ENCODE measurements at places on chromosomes 2 and 18.
A peak's percentile ranks its signal among the peaks of the same experiment; 100 is the strongest.

DNA sequence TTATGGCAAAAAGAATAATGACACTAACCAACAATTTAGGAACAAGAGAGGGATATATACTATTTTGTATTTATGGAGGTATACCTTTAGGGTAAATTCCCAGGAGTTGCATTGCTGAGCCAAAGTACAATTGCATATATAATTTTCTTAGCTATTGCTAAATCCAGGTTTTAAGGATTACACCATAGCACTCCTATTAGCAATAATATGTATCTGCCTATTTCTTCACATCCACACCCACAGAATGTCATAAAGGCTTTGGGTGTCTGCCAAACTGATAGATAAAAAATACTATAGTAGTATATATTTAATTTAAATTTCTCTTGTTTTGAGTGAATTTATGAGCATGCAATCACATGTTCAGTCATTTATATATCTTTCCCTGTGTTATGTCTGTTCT lies 11.5 kb upstream of the SERPINB13 start:
- no peak for DNase-seq

GRCh38 chr18:9708434-9709303 lies 568 bp downstream of the RAB31 start:
- DNase-seq, result no peak

GRCh38 chr2:80548469-80548868 lies 243.9 kb upstream of the LRRTM1 start:
- no peak for DNase-seq

GRCh38 chr2:187451510-187451909 lies 3.5 kb upstream of the CALCRL start:
- no peak for DNase-seq

GRCh38 chr2:54558188-54559005 lies 102.3 kb downstream of the SPTBN1 start:
- peak; percentile 49 for DNase-seq

- DNase-seq, result no peak
Observed at GRCh38 chr2:239477591-239477990, 76.8 kb upstream of the HDAC4 start.

DNA sequence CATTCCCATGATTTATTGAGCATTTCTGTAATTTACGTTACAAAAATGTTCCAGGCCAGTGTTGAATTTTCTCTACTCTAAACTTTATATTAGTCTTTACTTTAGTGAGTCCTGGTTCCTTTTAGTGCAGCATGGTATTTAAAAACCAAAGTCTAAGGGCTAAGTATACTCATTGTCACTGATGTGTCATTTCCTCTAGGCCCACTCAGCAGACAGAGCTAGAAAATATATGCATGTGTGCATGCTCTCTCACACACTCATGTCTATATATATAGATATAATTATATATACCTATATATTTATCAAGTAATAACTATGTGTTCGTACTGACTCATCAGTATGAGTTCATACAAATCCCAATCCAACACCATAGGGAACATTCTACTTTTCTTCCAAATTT lies 132.5 kb upstream of the SLC8A1 start:
- DNase-seq, result peak; percentile 38

DNA sequence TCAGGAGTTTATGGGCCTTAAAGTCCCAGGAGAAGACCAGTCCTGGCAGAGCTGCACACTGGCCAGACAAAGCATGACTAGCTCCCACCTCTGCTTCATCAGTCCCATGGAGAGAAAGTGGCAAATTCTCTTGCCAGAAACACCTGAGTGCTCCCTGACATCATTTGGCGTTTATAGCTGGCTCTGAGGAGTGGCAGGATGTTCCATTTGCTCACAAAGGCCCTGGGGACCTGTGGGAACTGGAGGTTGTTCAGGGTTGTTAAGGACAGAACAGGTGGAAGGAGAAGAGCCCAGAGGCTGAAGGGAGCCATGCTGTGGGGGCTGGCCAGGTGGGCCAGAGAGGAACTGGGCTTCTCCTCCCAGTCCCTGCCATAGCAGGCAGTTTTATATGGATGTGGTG lies 56.1 kb downstream of the RPL37A start:
- DNase-seq, result no peak

GRCh38 chr2:231685349-231686191 lies 22.8 kb upstream of the PTMA start:
- DNase-seq, result no peak

DNA sequence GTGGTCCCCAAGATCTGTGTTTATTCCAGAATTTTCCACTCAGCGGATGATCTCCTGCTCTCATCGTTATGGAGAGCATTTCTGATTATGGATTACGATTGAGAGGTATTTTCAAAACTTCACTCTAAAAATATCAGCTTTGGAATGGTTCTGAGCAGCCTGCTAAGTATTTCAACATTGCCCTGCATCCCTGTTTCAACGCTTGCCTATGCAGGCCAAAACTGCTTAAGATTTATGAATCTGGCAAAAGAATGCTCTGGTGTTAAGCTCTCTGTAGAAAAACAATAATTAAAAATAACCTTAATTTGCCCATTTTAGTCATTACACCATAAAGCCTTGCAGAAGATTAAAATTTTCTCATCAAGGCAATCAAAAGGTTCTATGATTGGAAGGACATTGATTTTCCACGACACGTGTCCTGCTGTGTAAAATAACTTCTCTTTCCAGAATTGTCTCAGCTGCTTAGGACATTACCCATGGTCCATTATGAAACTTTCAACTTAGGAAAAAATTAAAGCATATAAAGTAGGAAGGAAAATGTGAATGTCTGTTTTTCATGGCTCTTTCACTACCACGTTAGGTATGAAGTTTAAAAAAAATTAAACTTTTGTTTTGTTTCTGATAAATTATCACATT lies 229.9 kb downstream of the ACKR3 start:
- DNase-seq, result no peak

GRCh38 chr2:105739426-105739825 lies 5.3 kb upstream of the NCK2 start:
- DNase-seq, result no peak

DNA sequence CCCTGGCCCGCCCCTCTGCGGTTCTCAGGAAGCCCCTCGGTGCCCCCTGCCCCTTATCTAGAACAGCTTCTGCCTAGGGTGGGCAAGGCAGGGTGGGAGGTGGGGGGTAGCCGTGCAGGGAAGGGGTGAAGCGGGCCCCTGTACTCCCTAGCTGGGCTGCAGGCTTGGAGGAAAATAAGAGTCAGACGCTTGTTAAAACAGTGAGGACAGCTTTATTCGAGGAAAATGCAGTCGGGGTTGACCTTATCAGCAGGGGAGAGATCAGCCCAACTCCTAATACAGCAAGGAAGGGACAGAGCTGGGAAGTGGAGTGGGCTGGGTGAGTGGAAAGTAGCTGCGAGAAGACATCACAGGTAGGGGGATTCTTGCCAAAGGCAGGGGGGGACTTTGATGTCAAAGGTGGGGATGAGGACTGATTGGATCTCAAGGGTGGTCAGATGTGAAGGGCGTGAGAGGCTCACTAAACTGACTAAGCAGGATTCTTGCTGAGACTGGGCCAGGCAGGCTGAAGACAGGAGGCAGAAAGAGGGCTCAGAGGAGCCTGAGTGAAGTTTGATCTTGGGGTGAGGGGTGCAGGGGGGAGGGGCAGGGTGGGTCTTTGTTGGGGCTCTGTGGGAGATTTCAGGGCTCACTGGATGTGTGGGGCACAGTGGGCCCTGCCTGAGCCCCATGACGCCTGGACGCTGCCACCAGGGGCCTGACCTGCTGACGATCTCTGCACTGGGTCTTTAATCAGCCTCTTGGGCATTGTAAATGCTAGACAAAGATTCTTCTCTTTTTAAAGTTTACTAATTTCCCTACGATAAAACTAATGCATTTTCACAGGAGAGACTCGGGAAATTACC lies 29.9 kb downstream of the HPCAL1 start:
- DNase-seq, result no peak

DNA sequence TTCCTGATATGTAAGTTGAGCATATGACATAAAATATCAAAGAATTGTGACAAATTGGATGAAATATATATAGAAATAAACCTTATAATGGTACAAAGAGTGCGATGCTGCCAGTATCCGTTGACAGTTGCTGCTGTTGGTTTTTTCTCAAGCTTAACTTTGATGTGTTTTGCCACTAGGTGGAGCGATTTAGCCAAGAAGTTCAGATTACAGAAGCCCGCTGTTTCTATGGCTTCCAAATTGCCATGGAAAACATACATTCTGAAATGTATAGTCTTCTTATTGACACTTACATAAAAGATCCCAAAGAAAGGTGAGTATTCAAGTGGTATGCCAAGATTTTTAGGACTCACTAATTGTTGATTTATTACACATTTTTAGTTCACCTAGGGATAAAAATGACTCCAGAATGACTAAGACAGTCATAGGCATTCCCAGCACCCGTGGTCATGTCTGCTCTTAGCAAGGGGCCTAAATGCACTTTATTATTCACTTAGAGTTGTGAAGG lies 2.1 kb downstream of the RRM2 start:
- peak; percentile 77 for DNase-seq

DNA sequence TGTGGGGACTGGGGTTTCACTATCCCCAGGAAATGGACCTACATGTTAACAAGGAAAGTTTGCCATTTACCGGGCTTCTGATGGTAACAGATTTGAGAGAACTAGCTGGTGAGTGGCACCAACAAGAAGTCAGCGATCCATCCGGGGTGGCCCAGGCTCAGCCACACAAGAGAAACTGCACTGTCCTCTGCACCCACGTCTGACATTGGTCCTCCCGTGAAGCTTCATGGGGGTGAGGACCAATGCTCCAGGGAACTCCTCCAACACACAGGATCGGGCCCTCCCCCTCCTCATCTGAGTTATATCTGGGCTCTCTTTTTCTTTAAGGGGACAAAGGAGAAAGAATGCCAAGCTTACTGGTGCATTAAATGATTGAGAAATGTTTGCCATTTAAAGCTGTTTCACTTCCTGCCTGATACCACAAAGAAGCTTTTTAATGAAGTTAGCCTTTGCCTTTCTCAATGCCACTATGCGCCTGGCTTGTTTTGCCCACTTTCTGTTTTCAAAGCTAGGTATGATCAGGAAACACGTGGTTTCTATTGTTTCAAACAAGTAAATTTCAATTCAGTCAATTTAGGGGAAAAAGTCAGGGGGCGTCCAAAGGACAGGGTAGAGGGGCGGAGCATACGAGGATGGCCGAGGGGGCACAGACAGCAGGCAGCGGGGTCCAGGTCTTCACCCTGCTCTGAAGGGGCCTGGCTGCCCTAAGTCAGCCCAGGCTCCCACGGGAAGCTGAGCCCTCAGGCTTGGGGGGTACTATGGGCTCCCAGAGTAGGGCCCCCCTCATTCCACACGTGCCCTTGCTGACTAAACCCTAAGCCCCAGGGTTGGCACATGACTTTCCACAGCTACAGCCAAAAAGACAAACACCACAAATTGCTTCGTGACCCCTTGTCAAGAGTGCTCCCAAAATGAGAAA lies 204.0 kb upstream of the ID2 start:
- no peak for DNase-seq

DNA sequence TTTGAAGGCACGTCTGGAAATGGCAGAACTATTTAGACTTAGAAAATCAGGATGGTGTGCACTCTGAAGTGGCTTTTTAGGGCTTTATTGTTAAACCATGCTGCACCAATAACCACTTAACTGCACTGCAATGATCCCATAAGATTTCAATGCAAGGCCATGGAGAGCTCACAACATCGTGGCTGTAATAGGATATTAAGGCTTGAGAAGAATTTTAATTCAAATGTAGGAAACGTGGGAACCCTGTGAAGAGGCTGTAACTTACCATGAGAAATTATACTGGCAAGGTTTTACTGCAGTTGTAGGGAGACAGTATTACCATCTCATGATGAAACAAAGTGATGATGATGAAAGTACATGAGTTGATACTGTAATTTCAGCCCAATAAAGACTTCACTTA lies 242.5 kb downstream of the AFF3 start:
- peak; percentile 31 for DNase-seq

- no peak for DNase-seq
Observed at GRCh38 chr2:186874713-186875112, 25.7 kb upstream of the ZSWIM2 start.

- DNase-seq, result no peak
Observed at GRCh38 chr18:74662622-74663021, 65.0 kb downstream of the ZNF407 start.

- no peak for DNase-seq
Observed at GRCh38 chr2:217479566-217479965, 523.2 kb downstream of the TNS1 start.

- DNase-seq, result no peak
Observed at GRCh38 chr2:159285433-159285832, 1.1 kb downstream of the WDSUB1 start.

DNA sequence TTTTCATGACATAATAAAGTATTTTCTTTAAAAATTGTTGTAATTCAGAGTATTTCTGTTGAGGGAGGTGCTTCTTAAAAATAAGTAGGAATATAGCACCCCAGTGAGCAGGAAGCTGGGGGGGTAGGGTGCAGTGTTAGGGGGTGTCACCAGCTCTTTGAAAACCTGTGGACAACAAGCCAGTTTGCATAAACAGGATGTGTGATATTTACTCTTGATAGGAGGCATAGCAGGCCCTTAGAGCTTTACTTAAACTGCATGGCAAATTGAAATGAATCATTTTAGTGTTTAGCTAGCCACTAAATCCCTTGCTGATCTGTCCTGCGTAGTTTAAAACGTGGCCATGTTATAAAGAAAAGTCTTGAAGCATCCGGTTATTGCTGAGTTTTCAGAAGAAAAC lies 8.4 kb downstream of the TGIF1 start:
- no peak for DNase-seq

DNA sequence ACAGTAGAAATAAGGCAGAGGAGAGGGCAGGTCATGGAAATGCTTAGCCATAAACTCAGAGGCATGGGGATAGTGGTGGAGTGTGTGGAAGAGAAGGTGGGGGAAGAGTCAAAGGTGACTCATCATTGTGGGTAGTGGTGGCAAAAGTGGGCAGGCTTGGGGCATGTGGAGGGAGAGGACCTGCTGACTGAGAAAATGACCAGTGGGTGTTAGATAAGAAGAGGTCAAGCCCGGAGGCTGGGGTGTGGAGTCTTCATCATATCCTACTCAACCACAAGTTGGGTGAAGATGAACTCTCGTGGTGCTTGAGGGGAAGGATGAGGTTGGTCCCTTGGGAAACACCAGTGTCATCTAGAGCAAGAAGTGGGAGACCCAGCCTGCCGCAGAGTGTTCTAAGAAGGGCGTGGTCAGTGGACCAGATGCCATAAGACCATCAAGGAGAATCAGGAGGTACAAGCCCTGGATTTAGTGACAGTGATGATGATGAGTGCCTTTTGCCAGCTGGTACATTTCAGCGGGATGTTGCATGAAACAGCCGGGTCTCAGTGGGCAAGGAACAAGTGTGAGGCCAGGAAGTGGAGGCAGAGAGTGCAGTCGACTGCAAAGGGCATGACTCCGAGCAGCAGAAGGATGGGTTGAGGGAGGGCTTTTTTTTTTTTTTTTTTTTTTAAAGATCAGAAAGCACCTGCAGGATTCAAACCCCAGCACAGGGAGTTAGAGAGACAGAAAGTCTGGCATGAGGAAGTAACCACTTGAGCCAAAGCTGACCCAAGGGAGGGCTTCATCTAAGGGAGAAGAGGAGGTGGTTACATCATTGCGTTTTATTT lies 122.6 kb upstream of the SPRED2 start:
- no peak for DNase-seq

DNA sequence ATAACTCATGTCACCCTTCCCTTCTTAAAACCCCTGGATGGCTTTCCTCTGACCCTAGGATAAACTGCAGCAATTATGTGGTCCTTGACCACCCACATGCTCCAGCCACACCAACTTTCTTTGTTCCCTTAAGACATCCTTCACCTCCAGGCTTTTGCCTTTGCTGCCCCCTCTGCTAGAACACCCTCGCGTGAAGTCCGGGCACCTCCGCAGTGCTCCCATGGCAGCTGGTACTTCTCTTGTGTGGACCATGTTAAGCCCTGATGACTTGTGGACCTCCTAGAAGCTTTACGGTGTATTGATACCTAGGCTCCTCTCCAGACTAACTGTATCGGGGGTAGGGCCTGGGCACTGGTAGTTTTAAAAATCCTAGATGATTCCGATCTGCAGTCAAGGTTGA lies 824 bp upstream of the ABHD1 start:
- DNase-seq, result no peak

Data from fibroblast of skin of scalp (primary cell).